Left lung (tissue), 14 donors: ENCODE measurements at places on chromosomes 4 and X. TPM values are rescaled to one million over a fixed set of nuclear protein-coding genes. Genes with fewer than 3 reads are reported as not detected.
A peak's percentile ranks its signal among the peaks of the same experiment; 100 is the strongest.

DNA sequence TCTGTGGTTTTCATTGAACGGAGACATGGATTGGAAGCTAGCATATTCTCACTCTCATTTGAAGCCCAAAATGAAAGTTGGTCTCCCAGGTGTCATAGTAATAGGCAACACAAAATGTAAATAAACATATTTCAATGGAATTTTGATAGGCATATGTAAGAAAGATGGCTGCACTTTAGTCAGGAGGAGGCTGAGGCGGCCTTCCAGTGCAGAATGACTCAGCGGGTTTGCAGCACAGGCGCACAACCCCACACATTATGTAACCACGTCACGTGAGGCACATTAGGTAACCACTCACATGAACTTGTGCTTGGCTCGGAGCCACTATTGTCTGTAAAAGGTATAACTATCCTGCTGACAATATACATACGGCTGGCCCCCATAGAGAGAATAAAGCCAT lies 381.7 kb downstream of the GPAT3 start:
- no peaks in the 10 kb centered on the region for H3K36me3 ChIP-seq
- no peaks in the 10 kb centered on the region for H3K4me1 ChIP-seq
- no peak overlapping the region for H3K4me3 ChIP-seq
- DNase-seq: no peak
- H3K27ac ChIP-seq: no peak overlapping the region
- no peaks in the 10 kb centered on the region for H3K27me3 ChIP-seq

CC2D2A gene
- total RNA-seq: 22.8 TPM

ADH4 gene
- total RNA-seq: not detected

GRCh38 chr4:80266253-80266901 lies at the start of gene FGF5:
Gene FGF5 (plus strand): TSS chr4:80266664. CDS start chr4:80266825, 161 bp downstream.
- H3K4me1 ChIP-seq: no peaks in the 10 kb centered on the region
- H3K27ac ChIP-seq: no peak within 1 kb of the TSS
- H3K27me3 ChIP-seq: peaks cover 94% of the 10 kb centered on the region
- DNase-seq: no peak
- peak within 1 kb of the TSS; percentile 24 for H3K4me3 ChIP-seq

GRCh38 chrX:11941571-11941970 lies 183.5 kb downstream of the MSL3 start:
- DNase-seq: no peak
- no peak overlapping the region for H3K4me3 ChIP-seq
- no peaks in the 10 kb centered on the region for H3K36me3 ChIP-seq
- H3K4me1 ChIP-seq: no peaks in the 10 kb centered on the region

FAM50A gene
- total RNA-seq: 72.6 TPM

- DNase-seq: no peak
- H3K4me1 ChIP-seq: no peaks in the 10 kb centered on the region
- no peak overlapping the region for H3K27ac ChIP-seq
- H3K36me3 ChIP-seq: no peaks in the 10 kb centered on the region
- no peaks in the 10 kb centered on the region for H3K27me3 ChIP-seq
- H3K4me3 ChIP-seq: no peak overlapping the region
Measured at GRCh38 chrX:37867536-37868153, 20.3 kb upstream of the DYNLT3 start.

DNA sequence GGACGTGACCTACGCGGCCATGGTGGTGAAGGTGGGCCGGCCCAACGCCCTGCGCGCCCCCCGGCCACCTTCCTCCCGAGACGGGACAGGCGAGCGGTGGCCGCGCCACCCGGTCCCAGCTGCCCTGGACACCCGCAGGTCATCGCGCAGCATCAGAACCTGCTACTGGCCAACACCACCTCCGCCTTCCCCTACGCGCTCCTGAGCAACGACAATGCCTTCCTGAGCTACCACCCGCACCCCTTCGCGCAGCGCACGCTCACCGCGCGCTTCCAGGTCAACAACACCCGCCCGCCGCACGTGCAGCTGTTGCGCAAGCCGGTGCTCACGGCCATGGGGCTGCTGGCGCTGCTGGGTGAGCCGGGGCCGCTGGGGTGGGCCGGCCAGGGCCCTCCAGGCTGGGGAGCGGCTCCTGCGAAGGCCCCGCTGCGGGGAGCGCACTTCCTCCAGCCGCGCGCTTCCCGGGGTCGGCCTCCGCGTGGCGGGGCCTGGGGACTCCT lies 9.0 kb upstream of the SLC26A1 start:
- no peaks in the 10 kb centered on the region for H3K36me3 ChIP-seq
- no peak for DNase-seq
- no peak overlapping the region for H3K4me3 ChIP-seq
- H3K27ac ChIP-seq: no peak overlapping the region

GRCh38 chr4:12827966-12828365 lies 656.2 kb downstream of the RAB28 start:
- no peak overlapping the region for H3K4me3 ChIP-seq
- no peaks in the 10 kb centered on the region for H3K27me3 ChIP-seq
- no peak for DNase-seq
- H3K4me1 ChIP-seq: no peaks in the 10 kb centered on the region
- H3K27ac ChIP-seq: no peak overlapping the region
- no peaks in the 10 kb centered on the region for H3K36me3 ChIP-seq

DNA sequence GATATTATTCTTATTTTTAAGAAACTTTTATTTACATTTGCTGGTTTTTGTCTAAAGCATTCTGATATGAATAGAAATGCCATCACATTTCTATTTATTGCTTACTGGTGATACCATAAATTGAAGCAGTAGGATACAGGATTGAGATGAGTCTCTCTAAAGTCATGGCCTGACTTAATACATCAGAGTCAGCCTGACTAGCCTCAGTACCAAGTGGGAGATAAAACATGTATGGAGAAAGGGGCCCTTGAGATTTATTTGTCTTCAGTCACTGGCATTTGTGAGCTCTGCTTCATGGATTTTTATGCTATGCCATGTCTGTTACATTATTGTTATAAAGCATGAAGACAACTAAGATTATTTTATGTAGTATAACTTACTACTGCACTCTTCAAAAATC lies 465.5 kb downstream of the ADGRL3 start:
- H3K27me3 ChIP-seq: no peaks in the 10 kb centered on the region
- no peaks in the 10 kb centered on the region for H3K4me1 ChIP-seq
- no peak for DNase-seq
- H3K4me3 ChIP-seq: no peak overlapping the region
- no peaks in the 10 kb centered on the region for H3K36me3 ChIP-seq

DNA sequence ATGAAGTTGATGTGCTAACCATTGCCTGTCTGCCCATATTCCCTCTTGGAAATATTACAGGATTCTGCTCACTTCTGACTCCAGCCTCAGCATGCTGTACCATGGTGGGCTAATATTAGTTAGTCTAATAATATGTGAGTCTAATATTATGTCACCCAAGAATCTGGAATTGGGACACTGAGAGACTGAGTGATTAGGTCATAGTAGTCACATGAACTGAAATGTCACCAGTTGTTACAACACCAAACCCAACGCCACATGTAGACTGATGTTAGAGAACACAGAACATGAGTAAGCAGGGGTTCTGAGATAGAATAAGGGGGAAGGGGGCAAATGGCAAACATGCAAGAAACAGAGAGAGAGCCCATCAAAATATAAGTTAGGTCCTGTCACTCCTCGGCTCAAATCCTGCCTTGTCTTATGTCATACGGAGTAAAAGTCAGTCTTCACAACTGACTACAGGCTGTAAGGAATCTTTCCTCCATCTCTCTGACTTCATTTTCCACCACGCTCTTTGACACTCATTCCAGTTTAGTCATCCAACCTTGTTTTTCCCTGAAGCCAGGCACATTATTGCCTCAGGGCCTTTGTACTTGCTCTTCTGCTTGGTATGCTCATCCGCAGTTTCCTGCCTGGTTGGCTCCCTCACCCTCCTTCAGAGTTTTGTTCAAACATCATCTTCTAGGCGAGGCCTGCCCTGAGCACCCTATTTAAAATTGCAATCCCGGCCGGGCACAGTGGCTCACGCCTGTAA lies 9.6 kb upstream of the SLAIN2 start:
- H3K27me3 ChIP-seq: no peaks in the 10 kb centered on the region
- H3K27ac ChIP-seq: no peak overlapping the region
- no peak overlapping the region for H3K4me3 ChIP-seq
- DNase-seq: no peak

GRCh38 chrX:129693354-129693753 lies 38.6 kb upstream of the APLN start:
- no peak overlapping the region for H3K4me3 ChIP-seq
- no peaks in the 10 kb centered on the region for H3K4me1 ChIP-seq
- H3K27me3 ChIP-seq: no peaks in the 10 kb centered on the region

GRCh38 chr4:184450045-184450444 lies 24.3 kb downstream of the IRF2 start:
- H3K4me1 ChIP-seq: peaks cover 98% of the 10 kb centered on the region
- no peaks in the 10 kb centered on the region for H3K36me3 ChIP-seq
- H3K4me3 ChIP-seq: no peak overlapping the region
- peak overlapping the region; percentile 90 for H3K27ac ChIP-seq
- H3K27me3 ChIP-seq: no peaks in the 10 kb centered on the region

NSDHL gene
- 21.1 TPM for total RNA-seq

- H3K27me3 ChIP-seq: no peaks in the 10 kb centered on the region
- no peak for DNase-seq
- no peak overlapping the region for H3K4me3 ChIP-seq
- H3K4me1 ChIP-seq: no peaks in the 10 kb centered on the region
Measured at GRCh38 chrX:114905251-114905650, 112.2 kb downstream of the IL13RA2 start.

FABP2 gene
- not detected for total RNA-seq

DNA sequence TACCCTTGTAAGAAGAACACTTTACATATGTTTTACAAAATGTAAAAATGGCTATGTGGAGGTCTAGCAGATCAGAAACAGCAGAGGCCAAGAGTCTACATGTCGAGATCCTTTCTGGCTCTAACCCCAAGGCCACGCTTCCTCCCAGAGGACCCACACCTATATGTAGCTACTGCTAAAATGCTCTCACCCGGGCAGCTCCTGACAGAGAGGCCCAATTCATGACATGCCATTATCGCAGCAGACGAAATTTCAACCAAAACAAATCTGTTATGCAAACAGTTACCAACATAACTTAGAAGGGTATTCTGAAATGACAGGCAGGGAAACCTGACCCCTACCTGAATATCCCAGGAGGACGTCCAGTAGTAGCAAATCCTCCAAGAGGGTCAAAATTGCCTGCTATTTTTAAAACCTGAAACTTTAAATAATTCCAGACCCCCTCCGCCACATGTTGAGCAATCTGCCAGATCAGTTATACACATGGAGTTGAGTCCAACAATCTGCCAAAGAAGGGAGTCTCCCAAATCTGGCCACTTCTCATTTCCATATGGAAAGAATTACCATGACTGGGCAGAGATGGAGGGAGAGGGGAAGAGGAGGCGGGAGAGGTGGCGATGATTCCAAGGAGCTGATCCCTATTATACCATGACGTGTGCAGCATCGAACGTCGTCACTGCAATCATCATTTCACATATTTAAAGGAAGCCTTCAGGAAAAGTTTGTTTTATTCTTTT lies 192.9 kb upstream of the TBL1X start:
- H3K27ac ChIP-seq: no peak overlapping the region
- H3K4me3 ChIP-seq: no peak overlapping the region
- no peaks in the 10 kb centered on the region for H3K27me3 ChIP-seq
- no peaks in the 10 kb centered on the region for H3K4me1 ChIP-seq
- no peaks in the 10 kb centered on the region for H3K36me3 ChIP-seq

DNA sequence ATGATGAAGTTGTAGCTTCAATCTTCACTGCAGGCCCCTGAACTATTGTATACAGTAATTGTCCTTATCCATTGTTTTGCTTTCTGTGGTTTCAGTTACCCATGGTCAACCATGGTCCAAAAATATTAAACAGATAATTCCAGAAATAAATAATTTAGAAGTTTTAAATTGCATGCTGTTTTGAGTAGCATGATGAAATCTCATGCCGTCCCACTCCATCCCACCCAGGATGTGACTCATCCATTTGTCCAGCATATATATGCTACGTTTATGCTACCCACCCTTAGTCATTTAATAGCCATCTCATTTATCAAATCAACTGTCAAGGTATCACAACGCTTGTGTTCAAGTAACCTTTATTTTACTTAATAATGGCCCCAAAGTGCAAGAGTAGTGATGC lies 34.5 kb downstream of the IQCM start:
- no peaks in the 10 kb centered on the region for H3K4me1 ChIP-seq
- no peak for DNase-seq
- H3K27me3 ChIP-seq: no peaks in the 10 kb centered on the region

DNA sequence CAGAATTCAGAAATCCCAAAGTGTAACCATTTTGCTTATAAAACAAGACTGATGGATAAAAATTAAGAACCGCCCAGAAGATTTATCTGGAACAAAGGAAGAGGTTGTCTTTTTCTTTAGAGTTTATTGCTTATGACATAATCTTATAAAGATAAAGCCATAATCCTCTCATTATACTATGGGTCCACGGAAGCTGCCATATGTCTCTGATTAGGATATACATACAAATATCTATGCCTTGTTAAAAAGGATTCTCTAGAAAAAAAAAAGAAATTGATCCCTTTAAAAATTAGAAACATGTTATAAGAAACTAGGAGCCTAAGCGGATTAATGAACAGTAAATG lies 70.5 kb downstream of the RELL1 start:
- H3K27me3 ChIP-seq: no peaks in the 10 kb centered on the region
- H3K27ac ChIP-seq: no peak overlapping the region
- H3K4me1 ChIP-seq: no peaks in the 10 kb centered on the region

GRCh38 chrX:105823092-105823455 lies 735 bp downstream of the NRK start:
- H3K36me3 ChIP-seq: no peaks in the 10 kb centered on the region
- H3K4me3 ChIP-seq: no peak overlapping the region
- DNase-seq: no peak
- no peak overlapping the region for H3K27ac ChIP-seq

GAGE2A gene
- total RNA-seq: not detected

- no peaks in the 10 kb centered on the region for H3K4me1 ChIP-seq
- no peaks in the 10 kb centered on the region for H3K27me3 ChIP-seq
- H3K4me3 ChIP-seq: no peak overlapping the region
- DNase-seq: no peak
- H3K36me3 ChIP-seq: no peaks in the 10 kb centered on the region
Measured at GRCh38 chrX:46630141-46630540, 56.6 kb downstream of the CHST7 start.

DNA sequence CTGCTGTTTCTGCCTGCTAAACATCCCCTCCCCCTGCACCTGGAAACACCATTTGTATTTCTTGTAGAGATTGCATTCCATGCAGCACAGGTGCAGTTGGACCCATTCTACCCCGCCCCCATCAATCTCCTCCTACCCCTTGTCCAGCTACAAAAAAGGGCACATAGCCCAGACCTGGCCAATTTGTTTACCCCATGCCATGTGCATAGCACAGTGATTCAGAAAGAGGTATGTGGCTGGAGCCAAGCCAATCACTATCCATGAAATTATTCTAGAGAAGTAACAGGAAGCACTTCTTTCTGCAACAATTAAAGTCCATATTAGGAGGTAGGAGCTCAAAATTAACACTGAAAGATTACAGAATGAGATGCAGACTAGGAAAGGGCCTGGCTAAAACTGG lies 20.2 kb upstream of the TMEM184C start:
- no peaks in the 10 kb centered on the region for H3K36me3 ChIP-seq
- H3K4me3 ChIP-seq: no peak overlapping the region
- peak overlapping the region; percentile 6 for H3K27ac ChIP-seq
- no peak for DNase-seq

NXF2B gene
- not detected for total RNA-seq
